PC-9 (cell line): ENCODE measurements at places on chromosomes 5 and 9. TPM values are rescaled to one million over a fixed set of nuclear protein-coding genes. Genes with fewer than 3 reads are reported as not detected.

DNA sequence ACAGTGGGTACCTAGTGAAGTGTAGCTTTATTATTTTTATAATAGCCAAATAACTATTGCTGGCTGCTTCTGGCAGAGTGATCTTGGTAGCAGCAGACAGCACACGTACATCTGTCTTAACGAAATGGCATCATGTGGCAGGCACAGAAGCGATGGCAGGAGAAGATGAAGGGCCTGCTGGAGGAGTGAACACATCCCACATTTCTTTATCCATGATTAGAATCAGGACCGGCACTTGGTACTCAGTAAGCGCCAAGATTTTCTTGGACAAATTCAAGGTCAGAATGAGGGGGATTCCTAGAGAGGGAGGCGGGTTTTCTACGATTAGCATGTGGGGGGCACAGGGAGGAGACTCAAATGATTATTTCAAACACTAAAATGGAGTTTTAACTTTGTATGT is 23.0 kb upstream of the ZNF366 start:
- DNase-seq, result no peak
- H3K4me3 ChIP-seq, result no peak overlapping the region
- no peaks in the 10 kb centered on the region for H3K36me3 ChIP-seq
- no peak overlapping the region for H3K27ac ChIP-seq
- peaks cover 9% of the 10 kb centered on the region for H3K4me1 ChIP-seq

DNA sequence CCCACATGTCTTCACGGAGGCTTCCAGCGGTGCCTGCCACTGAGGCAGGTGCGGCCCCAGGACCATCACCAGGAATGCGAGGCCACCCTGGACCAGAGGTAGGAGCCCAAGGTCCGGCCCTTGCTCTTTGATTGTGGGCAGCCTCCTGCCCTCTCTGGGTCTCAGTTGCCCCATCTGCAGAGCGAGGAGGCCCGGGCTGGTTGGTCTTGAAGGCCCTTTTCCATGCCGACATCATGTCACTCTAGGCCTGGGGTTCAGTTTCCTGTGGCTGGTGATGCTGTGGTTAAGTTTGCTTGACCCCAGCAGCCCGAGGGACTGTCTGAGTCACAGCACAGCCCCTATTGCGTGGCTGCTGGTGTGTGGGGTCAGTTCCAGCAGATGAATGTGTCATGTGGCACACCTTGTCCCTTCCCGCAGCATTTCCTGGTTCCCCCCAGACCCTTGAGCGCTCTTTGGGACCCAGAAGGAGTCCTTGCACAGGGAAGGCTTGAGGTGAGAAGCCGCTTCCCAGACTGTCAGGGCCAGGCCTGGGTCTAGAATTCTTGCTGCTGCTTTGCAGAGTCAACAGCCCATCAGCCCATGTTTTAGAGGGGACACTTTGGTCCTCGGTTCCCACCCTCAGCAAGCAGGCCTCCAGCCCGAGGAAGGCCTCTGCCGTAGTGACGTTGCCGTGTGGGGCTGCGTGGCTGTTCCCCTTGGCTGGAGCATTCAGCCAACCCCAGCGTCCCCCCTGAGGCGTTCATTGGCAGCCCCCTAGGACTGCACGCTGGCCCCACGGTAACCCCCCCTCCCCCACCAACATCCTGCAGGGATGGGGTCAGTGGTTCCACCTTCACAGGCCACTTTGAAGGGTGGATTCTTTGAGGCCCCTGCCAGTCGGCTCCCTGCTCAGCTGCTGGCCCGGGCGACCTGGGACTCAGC is 31.0 kb upstream of the HMCN2 start:
- H3K4me1 ChIP-seq, result no peaks in the 10 kb centered on the region
- no peak for DNase-seq
- no peak overlapping the region for H3K4me3 ChIP-seq
- H3K36me3 ChIP-seq, result no peaks in the 10 kb centered on the region

DNA sequence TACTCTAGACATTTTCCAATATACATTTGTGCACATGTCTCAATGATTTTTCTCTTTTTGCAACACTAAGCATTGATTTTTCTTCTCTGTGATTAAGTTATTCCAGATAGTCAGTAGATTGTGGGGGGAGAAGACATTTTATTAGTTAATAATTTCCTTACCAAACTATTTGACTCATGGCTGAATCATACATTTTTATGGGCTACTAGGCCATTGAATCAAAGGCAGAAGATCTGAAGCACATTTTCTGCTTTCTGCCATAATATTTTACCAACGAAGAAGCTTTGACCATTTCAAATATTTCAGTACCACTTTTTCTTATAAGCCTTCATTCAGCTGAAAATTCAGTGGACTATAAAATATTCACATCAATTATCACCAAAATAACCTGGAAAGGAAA is 175.6 kb downstream of the IRX2 start:
- peaks cover 94% of the 10 kb centered on the region for H3K27me3 ChIP-seq
- DNase-seq, result no peak
- no peaks in the 10 kb centered on the region for H3K36me3 ChIP-seq
- H3K4me1 ChIP-seq, result no peaks in the 10 kb centered on the region
- no peak overlapping the region for H3K4me3 ChIP-seq

DNA sequence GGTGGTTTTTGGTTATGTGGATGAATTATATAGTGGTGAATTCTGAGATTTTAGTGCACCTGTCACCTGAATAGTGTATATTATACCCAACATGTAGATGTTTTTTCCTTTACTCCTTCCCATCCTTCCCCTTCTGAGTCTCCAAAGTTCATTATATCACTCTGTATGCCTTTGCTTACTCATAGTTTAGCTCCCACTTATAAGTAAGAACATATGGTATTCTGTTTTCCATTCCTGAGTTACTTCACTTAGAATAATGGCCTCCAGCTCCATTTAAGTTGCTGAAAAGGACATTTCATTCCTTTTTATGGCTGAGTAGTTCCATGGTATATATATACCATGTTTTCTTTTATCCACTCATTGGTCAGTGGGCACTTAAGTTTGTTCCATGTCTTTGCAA is 161.6 kb upstream of the CD180 start:
- no peaks in the 10 kb centered on the region for H3K27me3 ChIP-seq
- no peaks in the 10 kb centered on the region for H3K36me3 ChIP-seq
- no peak for DNase-seq
- no peak overlapping the region for H3K27ac ChIP-seq

DNA sequence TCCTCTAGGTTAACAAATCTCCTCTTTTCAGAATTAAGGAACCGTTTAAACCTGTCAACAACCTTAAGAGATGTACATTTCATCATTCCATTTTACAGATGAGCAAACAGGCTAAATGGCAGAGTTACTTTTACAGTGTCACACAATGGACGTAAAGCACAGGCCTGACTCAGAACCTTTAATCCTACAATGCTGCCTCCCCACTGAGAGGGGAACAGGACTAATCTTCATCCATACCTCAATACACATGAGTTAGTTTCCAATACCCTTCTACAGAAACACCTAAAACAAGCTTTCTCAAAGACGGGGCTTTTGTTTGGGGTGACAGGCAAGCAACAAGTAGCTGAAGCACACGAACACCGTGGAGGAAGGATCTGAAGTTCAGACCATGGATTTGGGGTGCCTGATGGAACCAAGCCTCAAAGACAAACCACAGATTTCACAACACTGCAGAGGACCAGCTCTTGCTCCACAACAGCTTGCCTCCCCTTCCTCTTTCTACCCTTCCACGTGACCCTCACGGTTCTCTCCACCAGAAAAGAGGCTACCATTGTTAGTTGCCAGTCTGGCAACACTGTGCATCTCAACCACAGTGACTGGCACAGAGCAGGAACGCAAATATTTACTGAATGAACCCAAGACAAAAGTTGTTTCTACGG is 1.8 kb downstream of the RNF130 start:
- H3K36me3 ChIP-seq, result no peaks in the 10 kb centered on the region
- H3K4me1 ChIP-seq, result peaks cover 20% of the 10 kb centered on the region
- no peaks in the 10 kb centered on the region for H3K27me3 ChIP-seq
- H3K27ac ChIP-seq, result no peak overlapping the region
- no peak for DNase-seq

DNA sequence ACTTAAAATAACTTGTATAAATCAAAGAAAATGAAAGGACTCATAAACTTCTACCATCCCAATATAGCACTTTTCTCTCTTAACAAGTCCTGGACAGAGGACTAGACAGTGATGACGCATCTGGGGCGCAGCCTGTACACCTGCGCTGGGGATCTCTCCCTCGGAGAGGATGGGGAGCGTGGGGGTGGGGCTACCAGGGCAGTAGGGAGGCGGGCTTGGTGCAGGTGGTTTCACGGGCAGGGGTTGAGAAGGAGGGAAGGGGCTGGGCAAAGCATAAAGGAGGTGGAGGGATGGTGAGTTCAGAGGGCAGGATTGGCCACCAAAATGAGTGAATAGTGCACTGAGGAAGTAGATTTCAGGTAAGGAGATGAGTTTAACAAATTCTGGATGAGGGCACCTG is 41.1 kb downstream of the STC2 start:
- no peak overlapping the region for H3K4me3 ChIP-seq
- H3K27me3 ChIP-seq, result 0 out of 2 replicates have a peak, but pooled peaks cover 9% of the 10 kb centered on the region
- H3K27ac ChIP-seq, result no peak overlapping the region
- DNase-seq, result no peak
- H3K4me1 ChIP-seq, result peaks cover 13% of the 10 kb centered on the region
- no peaks in the 10 kb centered on the region for H3K36me3 ChIP-seq

- H3K4me1 ChIP-seq, result peaks cover 15% of the 10 kb centered on the region
- H3K36me3 ChIP-seq, result no peaks in the 10 kb centered on the region
- DNase-seq, result no peak
- no peak overlapping the region for H3K27ac ChIP-seq
- H3K4me3 ChIP-seq, result no peak overlapping the region
Measured at GRCh38 chr9:129108805-129109536, 1.6 kb downstream of the CRAT start.

GRCh38 chr9:93969328-93969661 is 14.1 kb upstream of the BARX1 start:
- peaks cover 11% of the 10 kb centered on the region; the same call in 1 of the 2 replicates for H3K27me3 ChIP-seq
- no peaks in the 10 kb centered on the region for H3K36me3 ChIP-seq
- no peak overlapping the region for H3K4me3 ChIP-seq
- no peak for DNase-seq
- no peaks in the 10 kb centered on the region for H3K4me1 ChIP-seq
- no peak overlapping the region for H3K27ac ChIP-seq

DNA sequence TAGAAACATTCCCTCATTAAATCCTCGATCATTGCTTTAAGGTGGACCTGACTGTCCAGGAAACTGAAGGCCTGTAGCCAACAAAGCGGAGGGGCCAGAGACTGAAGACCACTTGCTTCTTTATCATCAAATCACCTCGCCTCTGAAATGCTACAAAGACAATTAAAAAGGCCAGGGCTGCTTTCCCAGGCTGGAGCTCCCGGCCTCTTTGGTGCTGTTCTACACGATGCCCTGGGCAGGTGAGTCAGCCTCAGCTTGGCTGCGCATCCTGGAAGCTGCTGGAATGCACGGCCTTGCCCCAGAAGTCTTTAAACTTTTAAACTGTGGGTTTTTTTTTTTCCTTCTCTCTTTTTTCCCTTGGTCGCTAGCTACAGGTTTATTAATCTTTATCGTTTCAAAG is 46.5 kb downstream of the SH3PXD2B start:
- DNase-seq, result peak; percentile 87
- 0 out of 2 replicates have a peak, but pooled peaks cover 5% of the 10 kb centered on the region for H3K36me3 ChIP-seq
- H3K4me1 ChIP-seq, result peaks cover 55% of the 10 kb centered on the region
- peak overlapping the region; percentile 74 for H3K27ac ChIP-seq

GRCh38 chr5:71810023-71810422 is 90.9 kb downstream of the CARTPT start:
- H3K27me3 ChIP-seq, result no peaks in the 10 kb centered on the region
- no peak overlapping the region for H3K27ac ChIP-seq
- no peaks in the 10 kb centered on the region for H3K4me1 ChIP-seq
- no peak overlapping the region for H3K4me3 ChIP-seq

The CSF2 gene
- total RNA-seq, result not detected in 2 replicates

The ESM1 gene
- 0.15 TPM in 1 of 2 replicates, not detected in the other for total RNA-seq

The SLCO6A1 gene
- not detected in 2 replicates for total RNA-seq

The LEAP2 gene
- 4.4 and 4.5 TPM in 2 replicates for total RNA-seq

The SLC34A3 gene
- total RNA-seq, result 1.4 and 2.5 TPM in 2 replicates

The CDO1 gene
- not detected in 2 replicates for total RNA-seq
